ENCODE measurements at places on chromosomes 13 and 19.
A peak's percentile ranks its signal among the peaks of the same experiment; 100 is the strongest.

DNA sequence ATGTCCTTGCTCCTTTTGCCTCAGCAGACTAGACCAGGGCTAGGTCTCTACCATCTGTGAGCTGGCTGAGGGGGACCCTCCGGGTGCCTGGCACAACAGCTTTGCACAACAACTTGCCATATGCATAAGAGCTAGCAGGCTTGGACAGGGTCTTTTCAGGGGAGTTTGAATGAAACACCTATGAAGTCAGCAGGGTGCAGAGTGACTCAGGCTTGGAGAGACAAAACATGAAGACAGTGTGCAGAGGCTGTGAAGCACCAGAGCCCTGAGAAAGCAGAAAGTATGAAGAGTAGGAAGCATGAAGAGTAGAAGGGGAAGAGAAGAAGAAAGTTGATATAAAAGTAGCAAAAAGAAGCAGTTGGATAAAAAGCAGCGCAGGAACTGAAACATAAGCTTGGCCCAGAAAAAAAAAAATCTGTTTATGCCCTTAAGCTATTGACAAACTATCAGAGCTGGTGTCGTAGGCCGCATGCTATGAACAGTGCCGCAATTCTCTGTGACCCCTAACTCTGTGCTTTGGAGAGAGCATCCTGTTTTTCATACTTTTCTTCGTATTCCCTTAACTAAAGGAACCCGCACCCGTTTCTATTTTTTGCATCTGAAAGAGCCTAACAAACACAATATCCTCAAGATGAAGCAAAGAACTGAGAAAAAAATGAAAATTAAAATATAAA, 52.7 kb upstream of the FAM216B start:
- no peak for DNase-seq

DNA sequence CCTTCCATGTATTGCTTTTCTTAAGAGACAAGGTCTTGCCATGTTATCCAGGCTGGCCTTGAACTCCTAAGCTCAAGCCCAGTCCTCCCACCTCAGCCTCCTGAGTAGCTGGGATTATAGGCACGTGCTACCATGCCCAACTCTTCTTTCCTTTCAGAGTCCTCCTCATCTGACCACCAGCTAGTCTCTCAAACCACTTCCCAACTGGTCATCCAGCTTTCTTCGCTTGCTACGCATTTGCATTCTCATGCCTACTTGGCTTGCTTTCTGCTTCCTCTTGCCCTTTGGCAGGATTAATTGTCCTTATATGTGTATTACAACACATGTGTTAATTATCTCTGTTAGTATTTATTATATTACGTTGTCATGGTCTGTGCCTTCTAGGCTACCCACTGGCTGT, 6.3 kb downstream of the GPR18 start:
- DNase-seq: peak; percentile 48

GRCh38 chr13:111202156-111202621, 87.1 kb downstream of the ARHGEF7 start:
- DNase-seq: no peak

DNA sequence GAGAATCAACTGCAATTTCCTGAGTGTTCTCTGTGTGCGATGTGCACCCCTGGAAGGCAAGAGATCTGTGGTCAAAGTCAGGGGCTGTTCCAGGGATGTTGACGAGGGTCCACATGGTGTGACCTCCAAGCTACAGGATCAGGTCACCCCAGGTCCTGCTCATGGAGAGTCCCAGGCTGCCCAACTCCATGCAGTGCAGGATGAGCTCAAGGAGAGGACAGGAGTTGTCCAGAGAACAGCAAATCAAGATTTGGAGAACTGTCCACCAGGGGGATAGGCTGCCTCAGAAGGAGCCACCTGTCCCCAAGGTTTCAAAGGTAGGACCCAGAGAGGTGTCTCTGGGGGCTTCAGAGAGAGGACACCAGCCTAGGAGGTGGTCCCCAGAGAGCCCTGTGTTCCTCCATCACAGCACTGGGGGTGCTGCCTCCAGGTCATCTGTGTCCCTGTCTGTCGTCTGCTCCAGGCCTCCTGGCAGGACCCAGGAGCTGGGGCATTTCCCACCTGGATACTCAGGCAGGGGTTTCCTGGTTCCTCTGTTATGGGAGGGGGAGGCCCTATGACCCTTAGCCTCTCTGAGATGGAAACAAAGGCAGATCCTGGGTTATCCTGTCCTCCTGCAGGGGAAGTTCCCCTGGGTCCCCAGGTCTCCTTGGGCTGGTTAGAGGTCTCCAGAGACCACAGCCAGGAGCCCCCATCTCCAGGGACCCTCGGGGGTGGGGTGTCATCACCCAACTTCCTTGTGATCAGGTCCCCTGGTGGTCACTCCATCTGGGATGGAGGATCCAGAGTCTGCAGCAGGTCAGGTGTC, 2.1 kb upstream of the CEACAM7 start:
- no peak for DNase-seq

DNA sequence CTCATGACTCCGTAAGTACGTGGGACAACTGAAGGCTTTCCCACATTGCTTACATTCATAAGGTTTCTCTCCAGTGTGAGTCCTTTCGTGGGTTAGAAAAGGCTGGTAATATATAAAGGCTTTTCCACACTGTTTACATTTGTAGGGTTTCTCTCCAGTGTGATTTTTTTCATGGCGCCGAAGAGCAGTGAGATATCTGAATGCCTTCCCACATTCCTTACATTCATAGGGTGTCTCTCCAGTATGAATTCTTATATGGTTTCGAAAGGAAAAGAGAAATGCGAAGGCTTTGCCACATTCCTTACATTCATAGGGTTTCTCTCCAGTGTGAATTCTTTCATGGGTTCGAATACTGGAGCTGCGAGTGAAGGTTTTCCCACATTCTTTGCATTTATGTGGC, 29.5 kb downstream of the ZNF490 start:
- no peak for DNase-seq

DNA sequence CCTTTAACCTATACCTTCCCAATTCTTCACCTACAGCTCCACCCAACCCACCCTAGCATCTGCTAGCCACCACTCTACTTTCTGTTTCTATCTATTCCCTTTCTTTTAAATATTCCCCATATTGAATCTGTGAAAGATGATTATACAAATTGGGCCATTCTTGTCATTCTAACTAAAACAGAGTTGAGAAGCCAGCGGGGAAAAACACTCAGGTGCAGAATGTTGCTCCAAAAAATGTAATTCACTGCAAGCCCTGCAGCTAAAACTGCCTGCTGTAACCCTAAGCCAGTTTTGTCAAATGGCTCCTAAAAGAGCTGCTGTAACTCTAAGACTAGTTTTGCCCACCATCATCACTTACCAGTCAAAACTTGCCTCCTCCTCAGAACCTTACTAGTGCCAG, 1468.6 kb upstream of the MIR17HG start:
- no peak for DNase-seq

DNA sequence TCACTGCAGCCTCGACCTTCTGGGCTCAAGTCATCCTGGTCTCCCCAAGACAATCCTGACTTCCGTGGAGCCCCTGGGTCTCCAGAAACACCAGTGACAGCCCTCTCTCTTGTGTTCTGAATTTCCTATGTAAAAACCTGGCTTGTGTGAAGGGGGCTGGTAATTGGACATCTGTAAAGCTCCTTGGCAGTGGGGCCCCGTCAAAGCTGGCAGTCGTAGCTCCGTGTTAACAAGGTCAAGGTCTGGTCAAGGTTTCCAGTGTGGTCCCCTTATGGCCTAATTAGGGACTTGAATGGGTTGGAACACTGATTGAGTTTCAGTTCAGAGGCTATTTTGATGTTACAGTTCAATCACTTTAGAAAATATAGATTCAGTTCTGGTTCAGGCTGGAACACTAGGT, 32.8 kb upstream of the NDUFS7 start:
- DNase-seq: no peak

- no peak for DNase-seq
Observed at GRCh38 chr19:44756089-44756562, 7.6 kb downstream of the BCL3 start.

GRCh38 chr13:52811841-52812240, 36.6 kb downstream of the PCDH8 start:
- DNase-seq: no peak

- peak; percentile 92 for DNase-seq
Observed at GRCh38 chr19:12052497-12053169, at the start of gene ZNF878. ZNF878 (minus strand) TSS chr19:12052961; CDS start chr19:12052801, 160 bp downstream.

DNA sequence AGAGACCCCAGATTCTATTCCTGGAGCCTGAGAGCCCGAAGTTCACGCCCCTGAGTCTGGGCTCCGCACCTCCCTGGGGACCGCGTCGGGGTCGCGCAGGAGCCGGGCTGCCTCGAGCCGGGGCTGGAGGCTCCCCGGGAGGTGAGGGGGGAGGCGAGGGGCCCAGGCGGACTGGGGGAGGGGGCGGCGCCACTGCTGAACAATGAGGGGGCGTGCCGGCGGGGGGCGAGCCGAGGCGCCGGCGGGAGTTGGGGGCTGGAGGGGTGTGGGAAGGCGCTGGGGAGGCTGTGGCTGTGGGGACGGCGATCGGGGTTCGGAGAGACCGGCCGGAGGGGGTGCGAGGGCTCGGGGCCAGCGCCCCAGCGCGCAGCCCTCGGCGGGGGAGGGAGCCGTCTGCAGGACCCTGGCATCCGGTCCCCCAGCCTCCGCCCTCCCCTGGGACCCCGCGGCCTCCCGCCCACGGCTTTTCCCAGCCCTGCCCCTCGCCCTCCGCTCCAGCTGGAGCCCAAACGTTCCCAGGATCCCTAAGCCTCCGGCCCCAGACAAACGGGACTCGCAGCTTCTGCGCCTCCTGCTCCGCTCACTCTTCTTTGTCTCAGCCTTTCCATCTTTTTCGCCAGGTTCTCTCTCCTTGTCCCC, 922 bp downstream of the PLEKHG2 start:
- peak; percentile 32 for DNase-seq

GRCh38 chr19:3183721-3184641, 1.7 kb upstream of the NCLN start:
- DNase-seq: no peak

- no peak for DNase-seq
Observed at GRCh38 chr19:35348911-35349611, 1.4 kb downstream of the FFAR1 start.

DNA sequence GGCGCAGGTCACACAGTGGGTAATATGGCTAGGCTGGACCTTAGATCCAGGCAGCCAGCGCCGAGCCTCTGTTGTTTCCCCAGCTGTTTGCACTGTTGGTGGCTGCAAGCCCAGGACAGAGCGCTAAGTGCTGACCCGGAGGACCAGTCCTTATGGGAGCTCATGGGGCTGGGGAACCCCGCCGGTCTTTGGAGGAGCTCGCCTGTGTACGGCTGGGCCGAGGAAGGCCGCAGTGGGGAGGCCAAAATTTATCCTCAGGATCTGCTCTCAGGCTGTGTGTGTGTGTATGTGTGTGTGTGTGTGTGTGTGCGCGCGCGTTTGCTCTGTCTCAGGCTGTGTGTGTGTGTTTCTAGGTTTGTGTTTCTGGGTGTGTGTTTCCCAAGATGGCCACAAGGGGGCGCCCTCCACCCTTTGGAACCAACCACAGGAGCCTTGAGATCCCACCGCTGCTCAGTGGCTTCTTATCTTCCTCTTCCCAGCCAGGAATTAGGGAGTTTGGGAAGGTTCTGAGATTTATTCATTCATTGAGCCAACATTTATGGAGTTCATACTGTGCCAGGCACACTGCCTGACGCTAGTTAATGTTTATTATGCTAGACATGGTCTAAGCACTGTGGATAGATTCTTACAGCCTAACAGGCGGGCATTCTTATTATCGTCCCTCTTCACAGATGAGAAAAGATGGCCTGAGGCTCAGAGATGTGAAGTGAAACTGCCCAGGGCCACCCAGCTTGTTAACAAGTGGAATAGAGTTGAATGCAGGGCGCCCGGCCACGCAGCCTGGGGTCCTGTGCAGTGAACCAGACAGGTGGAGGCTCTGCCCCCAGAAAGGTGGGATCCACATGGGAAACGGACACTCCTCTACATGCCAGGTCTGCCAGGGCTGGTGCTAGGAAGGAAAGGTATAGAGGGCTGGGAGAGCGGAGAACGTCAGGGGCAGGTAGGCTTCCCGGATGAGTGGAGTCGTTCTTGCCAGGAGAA, 13.0 kb downstream of the PGLYRP1 start:
- DNase-seq: peak; percentile 62

DNA sequence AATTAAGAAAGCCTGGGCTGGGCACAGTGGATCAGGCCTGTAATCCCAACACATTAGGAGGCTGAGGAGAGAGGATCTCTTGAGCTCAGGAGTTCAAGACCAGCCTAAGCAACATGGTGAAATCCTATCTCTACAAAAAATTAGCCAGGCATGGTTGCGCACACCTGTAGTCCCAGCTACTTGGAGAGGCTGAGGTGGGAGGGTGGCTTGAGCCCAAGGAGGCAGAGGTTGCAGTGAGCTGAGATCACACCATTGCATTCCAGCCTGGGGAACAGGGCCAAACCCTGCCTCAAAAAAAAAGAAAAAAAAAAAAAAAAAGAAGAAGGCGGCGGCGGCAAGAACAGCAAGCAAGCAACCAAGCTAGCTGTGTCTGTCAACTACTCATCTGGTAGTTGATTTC, 26.7 kb downstream of the TSC22D1 start:
- no peak for DNase-seq

- peak; percentile 60 for DNase-seq
Observed at GRCh38 chr13:35164324-35164932, 222.4 kb downstream of the NBEA start.

- no peak for DNase-seq
Observed at GRCh38 chr13:51734786-51735185, 69.2 kb downstream of the DHRS12 start.

GRCh38 chr19:8017808-8018207, 12.4 kb upstream of the ELAVL1 start:
- DNase-seq: peak; percentile 36

DNA sequence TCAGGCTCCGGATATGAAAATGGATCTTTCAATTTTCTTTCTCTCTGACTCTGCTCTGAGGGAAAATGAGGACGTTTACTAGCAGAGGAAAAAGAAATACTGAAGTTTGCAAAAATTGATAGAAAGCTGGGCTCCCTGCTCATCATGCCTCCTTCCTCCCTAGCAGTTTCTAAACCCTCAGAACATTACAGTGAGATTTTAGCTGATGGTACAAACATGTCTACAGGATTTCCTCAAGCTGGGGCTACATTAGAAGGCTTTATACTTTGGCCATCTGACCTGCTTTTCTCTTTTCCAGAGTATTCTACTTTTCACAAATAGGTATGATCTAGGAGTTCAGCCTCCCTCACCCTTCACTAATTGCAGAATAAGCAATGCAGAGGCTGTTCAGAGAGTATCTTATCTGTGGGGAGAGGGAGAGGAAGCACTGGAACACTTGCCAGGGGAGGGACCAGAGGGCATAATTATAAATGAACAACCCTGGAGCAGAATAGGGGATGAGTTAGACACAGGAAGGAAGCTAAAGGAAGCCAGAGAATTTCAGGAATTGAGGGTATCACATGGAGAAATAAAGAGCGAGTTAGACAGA, 30.0 kb downstream of the CEACAM1 start:
- peak; percentile 52 for DNase-seq

DNA sequence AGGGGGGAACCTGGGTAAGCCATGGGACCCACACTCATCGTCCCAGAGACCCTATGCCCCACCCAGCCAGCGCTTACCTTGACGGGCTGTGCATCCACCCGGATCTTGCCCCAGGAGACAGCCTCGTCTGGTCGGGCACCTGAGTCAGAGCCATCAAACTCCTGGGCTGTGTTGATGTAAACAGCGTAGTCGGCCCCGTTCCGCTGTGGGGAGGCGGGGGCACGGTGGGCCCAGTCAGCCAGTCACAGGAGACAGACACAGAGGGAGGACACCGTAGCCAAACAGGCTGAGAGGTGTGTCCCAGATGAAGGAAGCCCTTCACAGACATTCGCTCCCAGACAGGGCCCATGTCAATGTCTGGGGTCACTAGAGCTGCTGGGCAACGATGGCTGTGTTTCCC, 5.7 kb downstream of the DHPS start:
- DNase-seq: no peak
